ENCODE measurements at places on chromosomes 13 and 19. TPM values are rescaled to one million over a fixed set of nuclear protein-coding genes. Genes with fewer than 3 reads are reported as not detected.

GRCh38 chr19:1608359-1609102, 3.3 kb upstream of the UQCR11 start:
- H3K27me3 ChIP-seq, result no peaks in the 10 kb centered on the region
- H3K36me3 ChIP-seq, result peaks cover 15% of the 10 kb centered on the region
- no peak overlapping the region for H3K27ac ChIP-seq
- H3K4me1 ChIP-seq, result peaks cover 43% of the 10 kb centered on the region
- H3K4me3 ChIP-seq, result no peak overlapping the region
- DNase-seq, result no peak

- H3K36me3 ChIP-seq, result peaks cover 5% of the 10 kb centered on the region
- no peaks in the 10 kb centered on the region for H3K27me3 ChIP-seq
- H3K27ac ChIP-seq, result no peak overlapping the region
- no peak overlapping the region for H3K4me3 ChIP-seq
These were observed 2.5 kb upstream of the NR2C2AP start for GRCh38 chr19:19205416-19206410.

DNA sequence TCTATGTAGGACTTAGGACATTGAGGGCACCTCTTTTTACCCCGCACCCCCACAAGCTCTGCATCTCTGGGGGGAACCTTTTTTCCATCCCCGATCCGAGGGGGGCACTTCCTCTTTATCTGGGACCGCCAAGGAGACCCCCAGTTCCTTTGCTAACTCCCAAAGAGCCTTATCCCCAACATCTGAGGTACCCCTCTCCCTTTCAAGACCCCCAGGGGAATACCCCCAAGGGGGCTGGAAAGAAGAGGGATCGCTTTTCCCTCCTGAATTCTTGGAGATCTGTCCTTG, 1.1 kb downstream of the TNFSF9 start:
- H3K36me3 ChIP-seq, result peaks cover 19% of the 10 kb centered on the region
- no peak overlapping the region for H3K27ac ChIP-seq
- no peaks in the 10 kb centered on the region for H3K27me3 ChIP-seq
- DNase-seq, result no peak
- H3K4me1 ChIP-seq, result peaks cover 18% of the 10 kb centered on the region
- peak overlapping the region; percentile 76 for H3K4me3 ChIP-seq

- H3K27me3 ChIP-seq, result no peaks in the 10 kb centered on the region
- H3K4me1 ChIP-seq, result no peaks in the 10 kb centered on the region
- H3K4me3 ChIP-seq, result no peak overlapping the region
These were observed 302.2 kb downstream of the EFNB2 start for GRCh38 chr13:106233134-106233735.

GRCh38 chr13:104993708-104994107, 1541.8 kb downstream of the EFNB2 start:
- no peak overlapping the region for H3K4me3 ChIP-seq
- H3K27ac ChIP-seq, result no peak overlapping the region
- H3K36me3 ChIP-seq, result no peaks in the 10 kb centered on the region
- no peaks in the 10 kb centered on the region for H3K4me1 ChIP-seq
- no peaks in the 10 kb centered on the region for H3K27me3 ChIP-seq

DNA sequence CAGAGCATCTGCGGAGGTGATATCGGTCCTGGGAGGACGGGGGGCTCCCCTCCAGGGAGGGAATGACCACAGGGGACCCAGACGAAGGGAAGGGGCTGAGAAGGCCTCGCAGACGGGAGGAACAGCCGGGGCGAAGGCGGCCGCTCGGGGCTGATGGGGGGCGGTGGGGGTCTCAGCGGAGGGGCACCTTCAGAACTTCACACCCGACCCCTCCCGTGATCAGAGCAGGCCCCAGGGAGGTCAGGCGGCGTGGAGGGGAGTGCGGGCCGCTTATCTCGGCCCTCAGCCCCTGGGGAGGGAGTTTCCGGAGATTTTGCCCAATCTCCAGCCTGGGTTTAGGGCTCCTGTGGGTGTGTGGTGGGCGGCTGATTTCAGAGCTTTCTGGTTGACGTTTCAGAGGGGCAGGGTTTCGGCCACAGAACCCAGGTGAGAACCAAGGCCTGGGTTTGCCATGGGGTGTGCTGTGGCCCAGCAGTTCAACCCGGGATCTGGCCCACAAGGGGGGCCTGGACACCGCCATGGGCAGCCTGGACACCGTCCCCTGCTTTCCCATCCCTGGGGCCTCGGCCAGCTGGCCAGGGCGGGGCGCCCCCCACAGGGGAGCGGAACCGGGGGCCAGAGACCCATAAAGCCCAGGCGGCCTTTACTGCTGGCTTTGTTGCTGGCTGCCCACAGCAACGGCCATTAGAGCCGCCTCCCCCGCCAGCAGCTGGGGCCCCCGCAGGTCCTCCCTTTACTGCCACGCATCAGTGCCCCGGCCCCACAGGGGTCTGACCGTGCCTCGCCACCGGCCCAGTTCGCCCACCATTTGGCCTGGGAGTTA, 29.0 kb downstream of the ARID3A start:
- no peaks in the 10 kb centered on the region for H3K36me3 ChIP-seq
- H3K4me1 ChIP-seq, result peaks cover 10% of the 10 kb centered on the region
- H3K27ac ChIP-seq, result no peak overlapping the region
- no peaks in the 10 kb centered on the region for H3K27me3 ChIP-seq

- H3K4me1 ChIP-seq, result no peaks in the 10 kb centered on the region
- H3K36me3 ChIP-seq, result no peaks in the 10 kb centered on the region
- no peak overlapping the region for H3K4me3 ChIP-seq
- H3K27me3 ChIP-seq, result no peaks in the 10 kb centered on the region
- no peak overlapping the region for H3K27ac ChIP-seq
- no peak for DNase-seq
These were observed 5.7 kb upstream of the ZNF14 start for GRCh38 chr19:19738564-19738963.

DNA sequence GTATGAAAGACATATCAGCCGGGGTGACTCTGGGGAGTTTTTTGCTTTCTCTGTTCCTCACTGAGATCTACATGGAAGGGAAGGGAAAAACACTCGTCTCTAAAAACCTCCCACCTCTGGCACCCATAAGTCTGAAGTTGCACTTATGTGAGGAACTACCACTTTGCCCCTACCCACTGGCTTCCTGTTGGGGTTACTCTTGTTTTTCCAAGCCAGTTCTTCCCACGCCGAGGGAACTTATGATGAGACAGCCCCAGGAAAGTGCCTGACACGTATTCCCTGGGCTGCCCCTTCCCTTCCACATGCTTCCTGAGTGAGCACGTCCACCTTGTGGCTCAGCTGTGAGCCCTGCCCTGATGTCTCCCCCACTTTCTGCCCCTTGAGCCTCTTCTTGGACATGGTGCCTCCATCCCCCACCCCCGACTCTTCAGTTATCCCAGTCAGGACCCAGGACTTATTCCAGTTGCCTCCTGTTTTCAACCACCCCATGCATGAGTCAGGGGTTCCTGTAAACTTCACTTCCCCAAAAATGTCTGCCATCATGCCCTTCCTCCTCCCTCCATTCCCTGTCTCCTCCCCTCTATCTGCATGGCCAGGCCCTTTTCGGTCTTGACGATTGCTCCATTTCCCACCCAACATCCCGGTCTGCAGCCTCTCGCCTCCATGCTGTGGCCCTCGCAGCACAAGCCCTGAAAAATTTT, 5.1 kb upstream of the SIGLEC7 start:
- no peak for DNase-seq
- no peak overlapping the region for H3K4me3 ChIP-seq
- no peaks in the 10 kb centered on the region for H3K4me1 ChIP-seq
- no peaks in the 10 kb centered on the region for H3K36me3 ChIP-seq
- H3K27ac ChIP-seq, result peak overlapping the region; percentile 48
- H3K27me3 ChIP-seq, result peaks cover 51% of the 10 kb centered on the region

GRCh38 chr19:31483226-31483857, 134.1 kb upstream of the TSHZ3 start:
- H3K36me3 ChIP-seq, result no peaks in the 10 kb centered on the region
- DNase-seq, result no peak
- H3K4me3 ChIP-seq, result no peak overlapping the region
- H3K27me3 ChIP-seq, result no peaks in the 10 kb centered on the region
- H3K4me1 ChIP-seq, result no peaks in the 10 kb centered on the region
- H3K27ac ChIP-seq, result no peak overlapping the region

- no peaks in the 10 kb centered on the region for H3K27me3 ChIP-seq
- no peaks in the 10 kb centered on the region for H3K36me3 ChIP-seq
- DNase-seq, result no peak
- no peak overlapping the region for H3K4me3 ChIP-seq
- no peaks in the 10 kb centered on the region for H3K4me1 ChIP-seq
These were observed 126.5 kb downstream of the NALCN start for GRCh38 chr13:101289764-101290163.

- no peak overlapping the region for H3K27ac ChIP-seq
- H3K27me3 ChIP-seq, result no peaks in the 10 kb centered on the region
- DNase-seq, result no peak
- H3K36me3 ChIP-seq, result no peaks in the 10 kb centered on the region
These were observed 107.6 kb downstream of the SOX1 start for GRCh38 chr13:112174476-112175110.

CKM gene
- total RNA-seq, result not detected

RNF225 gene
- 6.3 TPM for total RNA-seq

TLE2 gene
- total RNA-seq, result 5.8 TPM

PLVAP gene
- 25.0 TPM for total RNA-seq
